ENCODE measurements at places on chromosomes 2 and 18. TPM values are rescaled to one million over a fixed set of nuclear protein-coding genes. Genes with fewer than 3 reads are reported as not detected.

GRCh38 chr18:5900262-5900661 is 4.9 kb upstream of the TMEM200C start:
- no peak for DNase-seq

RUFY4 gene
- 0.18 TPM for polyA plus RNA-seq

DNA sequence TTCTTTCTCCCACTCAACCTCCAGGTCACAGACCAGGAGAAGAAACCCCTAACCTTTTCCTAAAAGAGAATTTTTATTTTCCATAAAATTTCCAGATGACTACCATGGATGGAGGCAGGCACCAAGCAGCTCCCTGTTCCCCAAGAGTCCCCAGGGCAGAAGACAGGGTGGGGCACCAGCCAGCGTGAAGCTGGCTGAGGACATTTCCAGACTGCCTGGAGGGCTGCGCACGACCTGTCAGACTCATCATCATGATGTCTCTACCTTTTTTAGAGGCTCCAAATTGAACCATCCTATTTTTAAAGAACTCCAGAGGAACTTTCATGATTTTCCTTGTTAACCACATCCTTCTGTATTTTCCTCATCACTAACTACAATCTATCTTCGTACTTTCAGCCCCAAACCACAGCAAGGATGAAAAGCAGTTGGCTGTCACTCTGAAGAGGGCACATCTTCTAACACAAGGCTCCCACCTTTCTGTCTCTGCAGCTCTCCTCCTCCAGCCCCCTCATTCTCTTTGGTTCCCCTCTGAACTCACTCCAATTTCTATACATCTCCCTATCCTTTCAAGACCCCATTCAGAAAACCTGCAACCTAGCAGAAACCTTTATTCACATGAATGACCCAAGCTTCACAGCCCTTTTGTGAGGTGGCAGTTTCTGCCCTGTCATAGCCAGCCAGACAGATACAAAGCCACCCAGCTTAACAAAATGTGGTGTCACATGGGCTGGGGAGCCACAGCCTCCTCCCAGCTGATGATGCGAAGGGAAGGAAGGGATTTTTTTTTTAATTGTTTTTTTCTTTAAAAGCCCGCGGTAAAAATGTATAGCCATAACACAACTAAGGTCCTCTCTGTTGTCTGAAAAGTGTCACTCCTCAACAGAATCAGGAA is 11.1 kb downstream of the AMMECR1L start:
- DNase-seq: no peak

CCDC102B gene
- polyA plus RNA-seq: 7.8 TPM

GRCh38 chr2:240355001-240355891 is 80.2 kb upstream of the GPC1 start:
- DNase-seq: no peak

DSG1 gene
- polyA plus RNA-seq: 0.11 TPM

- DNase-seq: no peak
These were observed 322.3 kb downstream of the FSIP2 start for GRCh38 chr2:186060744-186061440.

DNA sequence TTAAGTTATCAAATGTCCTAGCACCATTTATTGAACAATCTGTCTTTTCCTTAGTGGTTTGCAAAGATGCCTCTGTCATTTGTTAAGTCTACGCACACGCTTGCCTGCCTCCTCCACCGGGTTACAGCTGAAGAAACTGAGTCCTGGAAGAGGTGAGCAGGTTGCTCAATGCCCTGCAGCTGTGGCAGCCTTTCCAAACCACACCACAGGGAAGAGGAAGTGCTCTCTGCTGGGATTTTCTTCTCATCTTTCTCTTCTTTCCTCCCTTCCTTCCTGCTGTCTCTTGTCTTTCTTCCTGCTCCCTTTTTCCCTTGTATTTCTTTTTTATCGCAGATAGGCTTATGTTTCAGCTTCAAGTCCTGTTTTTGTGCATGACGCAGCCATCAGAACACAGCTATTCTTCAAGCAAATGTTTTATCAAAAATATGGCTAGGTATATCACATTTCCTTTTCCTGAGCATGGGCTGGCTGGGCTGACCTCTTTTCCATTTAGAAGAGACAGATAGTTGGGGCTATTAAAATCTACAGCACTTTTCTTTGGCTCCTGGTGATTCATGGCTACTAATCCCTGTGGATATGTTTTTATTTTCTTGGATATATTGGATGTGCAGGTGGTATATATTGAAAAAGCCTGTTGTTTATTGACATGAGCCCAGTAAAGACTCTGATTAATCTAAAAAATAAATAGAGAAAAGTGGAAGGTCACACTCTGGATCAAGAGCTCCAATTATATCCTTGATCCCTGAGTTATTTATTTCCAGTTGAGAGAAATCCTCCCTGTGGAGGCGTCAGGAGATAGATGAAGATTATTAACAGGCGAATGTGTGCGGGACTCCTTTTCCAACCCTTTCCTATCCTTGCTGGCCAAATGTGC is 214.6 kb downstream of the TSN start:
- DNase-seq: no peak

- DNase-seq: no peak
These were observed 458.6 kb downstream of the FBXO15 start for GRCh38 chr18:73688851-73689711.

TMEM198 gene
- 2.0 TPM for polyA plus RNA-seq

GRCh38 chr2:230902180-230902899 is 22.7 kb downstream of the GPR55 start:
- DNase-seq: no peak

KCNG2 gene
- polyA plus RNA-seq: 0.13 TPM

DNA sequence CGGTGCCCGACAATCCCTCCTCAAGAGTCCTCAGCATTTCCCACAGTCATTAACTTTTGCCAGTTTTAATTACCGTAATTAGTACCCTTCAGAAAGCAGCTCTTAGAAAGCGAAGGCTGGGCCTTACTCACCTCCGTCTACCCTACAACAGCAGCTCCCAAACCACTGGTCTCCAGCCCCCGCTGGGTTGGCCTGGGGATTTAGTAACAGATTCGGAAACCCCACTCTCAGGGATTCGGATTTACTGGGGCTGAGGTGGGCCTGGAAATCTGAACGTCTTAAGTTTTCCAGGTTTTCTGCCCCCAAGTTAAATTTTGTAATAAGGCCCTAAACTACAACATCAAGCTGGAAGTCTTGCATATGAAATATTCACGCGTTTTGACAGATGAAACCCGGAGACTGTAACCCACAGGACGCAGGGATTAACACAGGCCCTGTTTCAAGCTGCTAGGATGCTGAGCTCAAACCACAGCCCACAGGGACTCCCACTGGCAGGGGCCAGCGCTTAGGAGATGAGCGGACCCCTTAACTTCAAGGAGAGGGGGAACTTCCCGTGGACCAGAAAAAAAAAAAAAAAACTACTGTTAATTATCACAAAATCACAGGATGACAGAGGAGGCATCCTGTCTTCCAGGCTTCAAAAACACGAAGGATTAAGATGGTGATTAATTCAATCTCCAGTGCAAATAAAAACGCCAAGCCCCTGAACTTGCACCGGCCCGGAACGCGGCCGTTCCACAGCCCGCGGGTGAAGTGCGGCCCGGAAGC is 985 bp downstream of the ILKAP start:
- no peak for DNase-seq

DNA sequence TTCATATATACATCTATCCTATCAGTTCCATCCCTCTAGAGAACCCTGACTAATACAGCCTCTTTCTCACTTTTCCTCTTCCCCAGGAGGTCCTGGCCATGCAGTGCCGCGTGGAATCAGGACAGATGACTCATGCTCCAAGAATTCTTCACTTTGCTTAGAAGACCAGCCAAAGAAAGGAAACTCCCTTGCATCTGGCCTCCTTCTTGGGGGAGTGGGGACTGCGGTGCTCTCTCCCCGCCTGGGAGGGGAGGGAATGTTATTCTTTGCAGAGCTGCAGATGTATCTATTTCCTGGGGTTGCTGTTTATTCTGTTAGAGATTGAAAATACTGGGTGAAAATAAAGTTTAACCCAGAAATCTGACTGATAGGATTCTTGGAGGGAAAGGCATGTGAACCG is 111.5 kb upstream of the SH3BP4 start:
- peak; percentile 68 for DNase-seq

GRCh38 chr2:198695879-198696278 is 761.9 kb downstream of the SATB2 start:
- no peak for DNase-seq

- DNase-seq: no peak
These were observed 19.4 kb downstream of the MGAT4A start for GRCh38 chr2:98711506-98711905.

SLC8A1 gene
- polyA plus RNA-seq: 68.4 TPM

GRCh38 chr2:9050122-9050809 is 46.8 kb upstream of the MBOAT2 start:
- DNase-seq: no peak

CHRNG gene
- polyA plus RNA-seq: 0.81 TPM

GRCh38 chr2:65411056-65411795 is 21.2 kb downstream of the SPRED2 start:
- no peak for DNase-seq

- no peak for DNase-seq
These were observed 25.6 kb upstream of the INHBB start for GRCh38 chr2:120320318-120320851.

MATN3 gene
- 3.8 TPM for polyA plus RNA-seq

- no peak for DNase-seq
These were observed 516.5 kb upstream of the RAB6C start for GRCh38 chr2:129462967-129463366.

GRCh38 chr18:38241736-38242135 is 676.1 kb upstream of the CELF4 start:
- no peak for DNase-seq

DNA sequence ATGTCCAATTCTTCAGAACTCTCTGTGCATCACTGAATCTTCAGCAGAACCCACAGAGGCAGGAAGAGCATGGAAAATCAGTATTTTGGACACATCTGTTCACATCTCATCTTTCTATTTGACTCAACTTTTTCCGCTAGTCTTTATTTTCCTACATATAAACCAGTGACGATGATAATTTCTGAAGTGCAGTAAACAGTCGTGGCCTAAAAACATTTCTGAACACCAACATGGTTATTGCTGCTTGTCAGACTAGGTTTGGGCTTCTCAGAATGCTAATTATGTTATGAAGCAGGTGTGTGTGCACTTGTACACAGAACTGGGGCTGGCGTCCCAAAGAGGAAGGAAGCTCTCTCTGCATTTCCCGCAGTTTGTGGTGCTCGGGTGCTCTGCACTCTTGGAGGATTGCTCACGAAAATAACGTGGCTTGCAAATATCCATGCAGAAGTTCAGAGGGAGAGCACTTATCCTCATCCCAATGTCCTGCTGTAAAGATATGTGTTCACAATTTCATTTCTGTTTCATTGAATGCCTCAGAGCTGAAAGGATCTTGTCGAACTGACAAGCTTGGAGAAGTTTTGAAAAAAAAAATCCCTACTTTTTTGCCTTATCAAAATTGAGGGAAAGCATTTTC is 50.8 kb downstream of the EDAR start:
- DNase-seq: no peak

- DNase-seq: no peak
These were observed 1.9 kb upstream of the IL1R2 start for GRCh38 chr2:101989740-101990460.

DNA sequence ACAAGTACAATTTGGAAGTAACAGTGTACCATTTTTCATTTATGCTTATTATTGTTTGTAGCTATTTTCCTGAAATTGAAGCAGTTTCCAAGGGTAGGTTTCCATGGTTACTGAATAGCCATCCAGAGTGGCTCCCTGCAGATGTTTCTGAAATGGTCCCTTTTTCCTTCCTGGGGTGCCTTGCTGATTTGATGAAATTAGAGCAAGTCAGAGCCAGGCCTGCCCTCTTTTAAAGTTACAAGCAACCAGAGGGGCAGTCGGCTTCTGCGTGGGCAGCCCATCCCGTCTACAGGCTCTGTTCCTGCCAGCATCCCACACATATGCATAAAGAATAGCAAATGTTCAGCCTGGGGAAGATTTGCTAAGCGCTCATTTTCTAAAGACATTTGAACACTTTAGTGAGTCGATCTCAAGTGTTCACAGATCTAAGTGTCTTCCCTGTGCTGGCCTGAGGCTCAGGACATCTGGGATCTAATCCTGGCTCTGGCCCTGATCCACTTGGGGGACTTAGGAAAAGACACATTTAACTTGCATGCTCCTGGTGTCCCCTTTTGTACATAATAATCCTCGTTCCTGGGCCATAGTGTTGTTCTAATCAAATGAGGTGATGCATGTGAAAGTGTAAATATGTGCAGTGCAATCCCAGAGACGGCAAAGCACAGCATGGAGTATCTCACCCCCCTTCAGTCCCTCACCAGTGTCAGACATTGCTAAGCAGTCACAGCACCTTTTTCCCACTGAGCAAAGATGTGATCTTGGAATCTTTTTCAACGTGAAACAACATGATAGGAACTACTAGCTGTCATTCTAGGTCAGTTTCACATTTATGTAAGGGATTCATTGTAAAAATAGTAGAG is 92.2 kb downstream of the STPG4 start:
- no peak for DNase-seq

DNA sequence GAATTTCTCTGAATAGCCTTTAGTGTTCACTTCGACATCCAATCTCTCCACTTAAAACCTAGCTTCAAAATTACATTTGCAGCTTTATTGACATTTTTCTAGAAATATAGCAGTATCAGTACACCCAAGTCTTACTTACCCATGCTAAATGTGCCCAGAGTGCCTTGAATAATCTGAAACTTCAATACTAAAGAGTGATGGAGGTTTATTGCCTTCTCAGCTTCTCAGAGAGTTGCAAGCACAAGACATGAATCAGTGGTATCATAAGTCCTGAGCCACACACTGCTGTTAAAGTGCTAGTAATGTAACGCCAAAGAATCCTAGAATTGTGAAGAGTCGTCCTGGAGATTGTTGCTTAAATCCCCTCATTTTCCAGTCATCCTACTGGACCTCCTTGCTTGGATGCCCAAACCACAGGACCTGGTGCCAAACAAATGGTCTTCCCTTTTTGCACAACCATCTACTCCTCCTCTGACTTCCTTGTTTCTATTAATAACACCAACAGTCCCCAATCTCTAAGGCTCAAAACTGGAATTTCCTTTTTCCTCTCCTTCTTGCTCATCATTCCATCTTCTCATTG is 83.2 kb upstream of the SPATS2L start:
- no peak for DNase-seq

DNA sequence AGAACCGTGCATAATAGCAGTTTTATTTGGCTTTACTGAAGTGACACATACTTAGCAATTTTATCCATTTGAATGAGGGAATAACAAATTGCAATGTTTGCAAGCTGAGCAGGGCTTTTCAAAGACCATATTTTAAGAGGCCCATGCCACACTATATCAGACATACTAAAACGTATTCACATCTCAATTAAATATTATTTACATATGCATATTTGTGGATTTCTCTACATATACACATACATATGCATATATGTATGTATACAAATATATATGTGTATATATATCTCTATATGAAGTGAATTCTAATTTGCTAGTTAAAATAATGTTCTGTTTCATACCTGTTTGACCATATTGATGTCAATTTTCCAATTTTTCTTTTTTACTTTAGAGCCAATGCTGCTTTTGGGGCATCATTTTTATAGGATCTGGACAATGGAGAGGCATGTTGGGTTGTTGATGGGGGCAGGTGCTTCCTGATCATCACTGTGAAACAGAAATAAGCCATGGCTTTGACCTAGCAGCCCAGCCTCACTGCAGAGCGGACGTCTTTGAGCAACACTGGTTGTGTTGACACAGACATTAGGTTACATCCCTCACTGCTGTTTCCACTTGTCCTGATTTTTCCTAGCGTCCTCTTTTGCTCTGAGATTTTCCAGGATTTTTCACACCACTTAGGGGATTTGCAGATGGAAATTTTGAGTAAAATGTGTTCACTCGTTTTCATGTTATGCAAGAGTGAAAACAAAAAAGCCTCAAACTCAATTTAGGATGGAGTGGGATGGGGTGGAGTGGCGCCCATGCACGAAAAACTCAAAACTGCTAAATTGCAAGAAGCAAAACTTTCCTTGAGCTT is 56.9 kb downstream of the RDH14 start:
- no peak for DNase-seq

GRCh38 chr18:47756364-47757016 is 174.0 kb downstream of the SMAD2 start:
- peak; percentile 20 for DNase-seq

ZBTB14 gene
- 26.0 TPM for polyA plus RNA-seq
